ENCODE measurements at places on chromosomes 5 and 9.

DNA sequence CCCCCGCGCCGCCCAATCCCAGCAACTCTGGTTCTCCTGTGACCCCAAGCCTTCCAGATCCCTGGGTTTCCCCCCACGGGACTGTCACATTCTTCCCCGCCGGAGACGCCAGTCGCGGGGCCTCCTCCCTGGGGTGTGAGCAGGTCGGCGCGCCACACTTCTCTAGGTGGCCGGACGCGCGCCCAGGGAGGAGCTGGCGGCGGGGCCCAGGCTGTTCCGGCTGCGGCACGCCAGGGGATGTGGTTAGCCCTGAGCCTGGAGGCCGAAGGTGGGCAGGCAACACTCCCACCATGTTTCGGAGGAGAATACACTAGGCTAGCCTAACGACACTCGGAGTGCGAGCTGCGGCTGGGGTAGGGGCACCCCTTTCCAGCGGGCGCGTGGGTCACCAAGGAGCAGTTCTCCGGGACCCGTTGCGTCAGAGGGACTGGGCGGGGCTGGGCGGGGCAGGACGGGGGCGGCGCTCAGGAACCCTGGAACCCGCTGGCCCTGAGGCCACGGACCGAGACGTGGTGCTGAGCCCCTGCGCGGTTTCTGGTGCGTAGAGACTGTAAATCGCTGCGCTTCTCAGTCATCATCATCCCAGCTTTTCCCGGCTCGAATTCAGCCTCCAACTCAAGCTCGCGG, at the start of gene SLC27A6:
TSS of gene SLC27A6 (plus strand) at position 478 of the 627 bp plus-strand sequence. CDS start 650 bp downstream, outside the sequence.
- DNase-seq = no peak

- DNase-seq = no peak
These were observed 128.0 kb upstream of the MSX2 start for GRCh38 chr5:174596429-174596828.

- no peak for DNase-seq
These were observed 1535.3 kb downstream of the EFNA5 start for GRCh38 chr5:106135473-106135872.

- peak; percentile 4 for DNase-seq
These were observed 139.2 kb upstream of the PALM2AKAP2 start for GRCh38 chr9:109640580-109641371.

DNA sequence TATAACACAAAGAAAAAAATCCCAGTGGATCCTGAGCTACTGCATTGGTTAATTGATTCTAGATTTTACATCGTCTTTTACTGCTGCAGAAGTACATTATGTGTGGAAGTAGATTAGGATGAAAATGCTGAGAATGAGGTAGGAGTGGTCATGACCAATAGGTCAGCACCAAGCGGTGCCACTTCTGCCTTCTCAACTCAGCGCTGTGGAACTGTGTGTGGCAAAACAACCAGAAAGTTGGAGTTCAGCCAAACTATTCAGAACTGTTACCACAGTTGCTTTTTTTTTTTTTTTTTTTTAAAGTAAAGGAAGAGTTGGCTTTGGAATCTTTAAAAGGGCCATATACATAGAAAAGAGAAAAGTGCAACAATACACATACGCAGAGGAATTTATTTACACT, 24.2 kb downstream of the POU5F2 start:
- DNase-seq = no peak

DNA sequence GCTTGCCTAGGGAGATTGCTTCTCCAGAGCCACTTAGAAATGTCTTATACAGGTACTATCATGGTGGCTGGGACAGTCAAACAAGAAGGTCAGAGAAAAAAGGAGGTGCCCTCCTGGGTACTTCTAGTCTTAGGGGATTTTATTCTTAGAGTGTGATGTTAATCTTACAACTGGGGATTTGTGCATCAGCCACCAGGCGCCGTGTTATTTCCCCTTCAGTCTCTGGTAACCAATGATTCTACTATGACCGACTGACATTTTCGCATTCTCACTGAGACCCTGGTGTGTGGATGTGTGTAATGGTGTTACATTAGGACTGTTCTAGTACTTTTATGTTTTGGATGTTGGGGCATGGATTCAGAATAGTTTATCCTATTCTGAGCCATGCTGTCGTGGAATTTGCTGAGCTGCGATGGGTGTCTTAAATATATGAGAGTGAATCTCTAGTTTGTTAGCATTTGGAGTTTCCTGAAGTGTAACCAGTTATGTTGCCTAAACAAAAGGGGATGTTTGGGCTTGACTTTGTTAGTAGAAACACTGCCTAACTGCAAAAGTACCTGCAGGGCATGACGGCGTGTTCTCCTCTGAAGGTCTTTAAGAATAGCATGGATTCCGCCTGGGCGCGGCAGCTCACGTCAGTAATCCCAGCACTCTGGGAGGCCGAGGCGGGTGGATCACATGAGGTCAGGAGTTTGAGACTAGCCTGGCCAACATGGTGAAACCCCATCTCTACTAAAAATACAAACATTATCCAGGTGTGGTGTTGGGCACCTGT, 175.2 kb upstream of the DAP start:
- DNase-seq = no peak

GRCh38 chr5:112217843-112218579, 201.1 kb downstream of the EPB41L4A start:
- no peak for DNase-seq

DNA sequence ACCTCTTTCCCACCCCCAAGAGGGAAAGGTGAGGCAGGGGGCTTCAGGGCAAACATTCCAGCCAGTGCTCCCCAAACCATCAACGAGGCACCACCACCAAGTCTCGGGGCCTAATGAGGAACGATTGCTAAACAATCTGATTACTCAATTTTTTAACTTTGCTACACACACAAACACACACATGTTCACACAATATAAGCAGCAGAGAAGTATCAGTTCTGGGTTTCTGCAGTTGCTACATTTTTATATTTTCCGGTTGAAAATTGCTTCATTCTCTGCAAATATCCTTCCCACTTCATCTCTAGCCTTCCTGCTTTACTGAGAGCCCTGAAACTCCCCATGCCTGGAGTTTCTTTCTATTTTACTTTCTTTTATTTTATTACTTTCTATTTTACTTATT, 60.2 kb downstream of the FEM1C start:
- peak; percentile 22 for DNase-seq

GRCh38 chr5:14851050-14851419, 20.5 kb downstream of the ANKH start:
- no peak for DNase-seq

DNA sequence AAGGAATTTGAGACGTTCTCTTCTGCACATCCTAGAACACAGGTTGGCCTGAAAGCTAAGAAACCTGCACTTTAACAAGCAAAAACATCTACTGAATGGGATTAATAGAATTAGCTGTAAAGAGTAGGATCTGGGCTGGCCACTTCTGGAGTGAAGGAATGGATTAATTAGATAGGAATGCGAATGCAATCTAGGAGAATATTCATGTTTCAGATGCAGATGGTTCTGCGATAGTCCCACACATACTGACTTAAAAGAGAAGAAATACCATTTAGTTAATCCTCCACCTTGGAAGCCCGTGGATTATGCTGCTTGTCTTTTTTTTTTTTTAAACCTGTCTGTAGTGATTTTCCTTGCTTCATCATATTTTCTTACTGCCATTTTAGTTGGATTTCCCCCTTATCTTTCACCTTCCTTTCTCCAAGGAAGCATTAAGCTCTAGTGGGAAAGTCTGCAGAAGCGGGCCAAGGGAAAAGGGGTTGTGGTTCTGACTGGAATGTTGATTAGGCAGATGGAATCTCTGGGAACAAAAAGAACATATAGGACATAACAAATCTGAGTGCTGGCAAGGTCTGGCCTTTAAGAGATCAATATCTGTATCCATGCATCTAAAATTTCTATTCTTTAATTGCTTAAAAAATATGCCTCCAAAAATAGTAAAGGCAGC, 152.4 kb downstream of the ALDH1A1 start:
- no peak for DNase-seq

- DNase-seq = no peak
These were observed 31.5 kb upstream of the TRPC7 start for GRCh38 chr5:136396886-136397285.

GRCh38 chr5:174612686-174613085, 111.7 kb upstream of the MSX2 start:
- no peak for DNase-seq

DNA sequence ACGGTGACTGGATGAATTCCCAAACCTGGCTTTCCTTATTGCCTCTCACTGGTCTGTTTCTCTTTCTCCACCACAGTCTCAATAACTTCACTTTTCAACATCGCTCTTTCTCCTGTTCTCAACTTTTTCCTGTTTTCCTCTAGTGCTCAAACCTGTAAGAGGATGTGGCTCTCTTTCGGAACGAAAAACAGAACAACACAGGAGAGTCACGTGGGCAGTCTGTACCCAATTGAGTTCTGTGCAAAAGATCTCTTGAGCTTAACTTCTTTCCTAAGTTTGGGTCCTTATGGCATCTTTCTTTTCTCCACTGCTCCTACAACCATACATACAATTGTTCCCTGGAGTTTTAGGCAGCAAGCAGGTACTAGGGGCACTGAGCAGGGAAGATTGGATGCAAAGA, 8.9 kb downstream of the HAVCR1 start:
- DNase-seq = peak; percentile 25

DNA sequence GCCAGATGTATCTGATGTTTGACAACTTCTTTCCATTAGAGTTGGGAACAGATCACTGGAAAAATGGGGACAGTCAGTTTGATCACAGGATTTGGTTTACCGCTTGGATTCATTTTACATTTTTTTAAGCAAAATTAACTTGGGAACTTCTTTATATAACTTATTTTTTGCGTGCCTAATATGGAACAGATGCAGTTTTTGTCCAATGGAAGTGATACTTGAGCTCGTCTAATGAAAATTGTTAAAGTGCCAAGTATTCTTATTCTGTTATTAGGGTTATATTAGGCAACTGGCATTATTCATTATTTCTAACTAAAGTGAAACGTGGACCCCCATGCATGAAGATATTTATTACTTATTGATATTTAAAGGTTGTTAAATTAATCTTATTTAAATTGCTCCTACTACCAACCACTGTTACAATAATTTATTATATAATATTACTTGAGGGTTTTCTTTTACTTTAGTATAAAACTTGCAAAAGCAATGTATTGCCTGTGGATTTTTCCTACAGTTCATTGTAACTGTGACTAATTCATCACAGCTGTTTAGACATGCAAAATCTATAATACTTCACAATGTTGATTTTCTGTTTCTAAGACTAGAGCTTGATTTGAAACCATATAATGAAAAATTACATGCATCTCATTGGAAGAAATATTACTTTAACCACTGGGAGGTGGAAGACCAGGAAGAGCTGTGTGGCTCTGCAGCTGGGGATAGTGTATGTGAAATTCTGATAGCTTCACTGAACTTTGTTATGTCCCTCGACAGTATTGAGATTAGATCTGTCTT, 787.3 kb upstream of the WWC1 start:
- no peak for DNase-seq

DNA sequence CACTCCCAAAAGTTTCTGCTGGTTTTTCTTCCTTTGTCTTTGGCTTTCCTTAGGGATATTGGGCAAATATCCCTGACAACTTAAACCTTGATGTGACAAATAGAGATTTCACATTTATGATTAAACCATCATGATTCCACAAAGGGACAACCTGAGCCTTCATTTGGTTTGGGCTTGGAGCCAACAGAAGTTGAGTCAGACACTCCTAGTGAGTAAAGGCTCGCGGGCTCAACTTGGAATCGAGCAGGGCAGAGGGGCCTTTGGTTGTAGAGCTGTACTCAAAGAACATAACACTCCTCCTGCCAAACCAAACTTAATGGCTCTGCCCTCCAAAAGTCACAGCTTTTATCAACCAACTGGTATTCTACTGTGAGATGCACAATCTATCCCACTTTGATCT, 290.2 kb upstream of the MAP3K1 start:
- no peak for DNase-seq
